ENCODE measurements at places on chromosomes 12 and 14. TPM values are rescaled to one million over a fixed set of nuclear protein-coding genes. Genes with fewer than 3 reads are reported as not detected.

CLSTN3 gene
- 3.6 TPM for polyA plus RNA-seq

CIT gene
- 0.40 TPM for polyA plus RNA-seq

DNA sequence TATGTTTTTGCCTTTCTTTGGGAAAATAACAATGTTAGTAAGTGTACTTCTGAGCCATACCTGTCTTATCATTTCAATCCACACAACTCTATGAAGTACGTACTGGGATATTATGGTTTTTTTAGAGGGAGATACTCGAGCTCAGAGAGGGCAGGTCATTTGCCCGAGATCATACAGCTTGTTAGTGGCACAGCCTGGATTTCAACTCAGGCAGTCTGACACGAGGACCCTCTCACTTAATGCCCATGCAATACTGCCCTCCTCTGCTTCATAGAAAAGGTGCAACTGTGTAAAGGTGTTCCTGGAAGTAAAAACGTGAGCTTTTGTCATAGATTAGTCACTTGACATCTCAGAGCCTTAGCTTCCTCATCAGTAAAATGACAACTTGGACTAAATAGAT is 128.0 kb downstream of the NDUFA12 start:
- H3K27me3 ChIP-seq, result no peaks in the 10 kb centered on the region
- H3K36me3 ChIP-seq, result no peaks in the 10 kb centered on the region
- H3K4me1 ChIP-seq, result no peaks in the 10 kb centered on the region
- H3K4me3 ChIP-seq, result no peak overlapping the region
- no peak for DNase-seq

GRCh38 chr12:83065562-83065961 is 378.9 kb downstream of the TMTC2 start:
- no peak overlapping the region for H3K4me3 ChIP-seq
- H3K4me1 ChIP-seq, result no peaks in the 10 kb centered on the region
- no peaks in the 10 kb centered on the region for H3K27me3 ChIP-seq
- no peaks in the 10 kb centered on the region for H3K36me3 ChIP-seq

- H3K4me3 ChIP-seq, result peak overlapping the region; percentile 90
- H3K27me3 ChIP-seq, result no peaks in the 10 kb centered on the region
- H3K4me1 ChIP-seq, result peaks cover 45% of the 10 kb centered on the region
- H3K36me3 ChIP-seq, result no peaks in the 10 kb centered on the region
- H3K27ac ChIP-seq, result peak overlapping the region; percentile 99
These were observed 2.6 kb downstream of the ARF6 start for GRCh38 chr14:49895480-49895879.

Measured in psoas muscle (tissue), 8 donors.